Activated CD4-positive, alpha-beta T cell treated with anti-CD3 and anti-CD28 coated beads, Interleukin-2, amount 50 U/mL, for 48 hours (primary cell): ENCODE measurements at places on chromosomes 1 and 21.

- DNase-seq: no peak
Observed at GRCh38 chr1:225818229-225818628, 8.3 kb downstream of the EPHX1 start.

- DNase-seq: no peak
Observed at GRCh38 chr1:150155413-150156071, 5.8 kb downstream of the PLEKHO1 start.

DNA sequence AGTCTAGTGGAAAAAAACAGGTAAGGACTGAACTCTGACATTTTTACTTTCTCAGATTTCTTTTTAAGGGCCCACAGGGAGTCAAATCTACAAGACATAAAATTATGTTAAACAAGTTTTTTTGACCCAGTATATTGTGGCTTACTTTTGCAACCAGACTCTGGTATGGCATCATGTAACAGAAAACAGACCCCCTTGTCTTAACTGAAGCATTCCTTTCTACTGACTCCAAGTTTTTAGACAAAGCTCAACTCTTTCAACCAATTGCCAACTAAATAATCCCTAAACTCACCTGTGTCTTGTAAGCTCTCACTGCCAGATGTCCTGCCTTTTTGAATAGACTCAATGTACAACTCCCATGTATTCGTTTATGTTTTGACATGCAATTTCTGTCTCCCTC is 64.3 kb downstream of the FASLG start:
- no peak for DNase-seq

DNA sequence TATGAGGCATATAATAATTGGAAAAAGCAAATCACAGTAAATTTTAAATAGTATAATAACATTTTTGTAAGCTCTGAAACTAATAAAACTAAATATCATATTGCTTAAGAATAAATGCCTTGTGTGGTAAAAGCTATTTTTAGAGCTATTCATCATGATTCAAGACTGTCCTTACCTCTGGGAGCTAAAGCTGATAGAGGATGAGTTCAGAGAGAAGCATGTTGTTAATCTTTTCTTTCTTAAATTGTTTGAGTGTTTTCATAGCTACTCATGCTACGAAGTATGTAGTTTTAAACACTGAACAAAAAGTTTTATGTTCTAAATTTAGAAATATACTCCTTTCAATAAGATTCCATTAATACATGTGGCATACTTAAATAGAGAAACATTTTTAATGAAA is 30.5 kb downstream of the IFI16 start:
- no peak for DNase-seq

DNA sequence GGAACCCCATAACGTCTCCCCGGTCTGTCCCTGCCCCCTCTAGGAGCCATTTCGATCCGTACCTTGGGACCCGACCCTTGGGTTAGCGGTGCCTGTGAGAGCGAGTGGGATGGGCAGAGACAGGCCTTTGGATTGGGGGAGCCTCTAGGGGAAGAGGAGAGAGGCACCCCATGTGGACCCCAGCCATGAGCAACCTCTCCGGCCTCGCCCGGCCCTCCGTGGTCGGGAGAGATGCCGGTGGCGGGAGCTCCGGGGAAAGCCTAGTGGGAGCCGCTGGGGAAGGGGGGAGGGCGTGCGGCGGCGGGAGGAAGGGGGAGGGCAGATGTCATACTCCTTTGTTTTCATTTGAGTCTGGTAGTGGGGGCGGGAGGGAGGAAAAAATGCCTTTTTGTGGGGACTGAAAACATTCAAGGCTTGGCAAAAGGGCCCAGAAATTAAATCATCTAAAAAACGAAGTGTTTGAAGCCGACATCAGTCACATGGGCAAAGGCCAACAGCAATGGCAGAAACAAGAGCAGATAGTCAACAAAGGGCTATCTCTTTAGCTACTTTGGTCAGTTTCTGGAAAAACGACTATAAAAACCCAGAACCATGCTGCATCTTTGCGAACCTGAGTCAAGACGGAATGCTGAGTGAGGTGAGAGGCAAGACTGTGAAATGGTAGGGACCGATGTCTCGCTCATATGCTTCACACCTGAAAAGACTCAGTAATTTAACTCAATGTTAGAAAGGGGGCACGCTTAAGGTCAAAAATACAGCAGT is 758 bp downstream of the PTBP2 start:
- DNase-seq: peak; percentile 60
